GM13977 (cell line): ENCODE measurements at places on chromosomes 2 and 18.

DNA sequence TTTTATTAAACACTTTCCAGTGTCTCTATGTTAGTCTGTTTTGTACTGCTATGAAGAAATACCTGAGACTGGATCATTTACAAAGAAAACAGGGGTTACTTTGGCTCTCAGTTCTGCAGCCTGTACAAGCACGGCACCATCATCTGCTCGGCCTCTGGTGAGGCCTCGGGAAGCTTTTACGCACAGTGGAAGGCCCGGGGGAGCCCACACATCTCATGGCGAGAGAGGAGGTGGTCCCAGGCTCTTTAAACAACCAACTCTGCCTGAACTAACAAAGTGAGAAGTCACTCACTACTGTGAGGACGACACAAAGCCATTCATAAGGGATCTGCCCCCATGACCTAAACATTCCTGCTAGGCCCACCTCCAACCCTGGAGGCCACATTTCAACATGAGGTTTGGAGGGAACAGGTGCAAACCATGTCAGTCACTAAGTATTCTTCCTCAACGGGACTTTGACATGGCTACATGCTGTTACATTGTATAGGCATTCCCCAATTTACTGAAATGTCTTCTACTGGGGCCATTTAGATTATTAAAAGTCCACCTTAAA, 26.1 kb downstream of the CYB5A start:
- no peak for DNase-seq

- DNase-seq, result no peak
Observed at GRCh38 chr2:40507432-40507831, 55.5 kb upstream of the SLC8A1 start.

DNA sequence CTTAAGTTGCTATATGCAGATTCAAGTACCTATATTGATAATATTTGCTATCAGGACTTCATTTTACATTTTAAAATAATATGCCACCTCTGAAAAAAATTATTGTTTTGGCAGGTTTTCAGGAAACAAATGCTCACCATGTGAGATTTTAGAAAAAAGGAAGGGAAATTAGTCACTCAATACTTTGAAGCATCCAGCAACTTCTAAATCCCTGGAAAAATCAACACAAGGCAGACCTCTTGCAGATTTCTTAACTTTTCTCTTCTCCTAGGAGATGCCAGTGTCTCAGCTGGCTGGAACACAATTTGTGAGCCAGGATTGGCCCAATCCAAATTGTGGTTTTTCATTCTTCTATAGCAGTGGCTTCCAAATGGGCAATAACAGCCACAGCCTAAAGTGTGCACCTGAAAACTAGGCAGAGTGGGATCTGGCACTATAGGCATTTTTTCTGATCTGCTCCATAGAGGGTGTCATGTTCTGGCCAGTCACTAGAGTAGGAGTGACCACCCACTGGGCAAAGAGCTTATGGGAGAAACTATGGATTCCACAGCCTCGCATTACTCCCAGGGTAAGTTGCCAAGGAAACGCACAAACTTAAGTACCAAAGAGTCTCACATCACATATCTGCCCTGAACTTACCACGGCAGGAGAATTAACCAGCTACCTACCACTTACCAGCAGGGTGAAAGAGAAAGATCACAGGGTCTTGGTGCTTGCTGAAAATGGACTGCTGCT, 28.1 kb upstream of the THOC1 start:
- DNase-seq, result no peak

- peak; percentile 16 for DNase-seq
Observed at GRCh38 chr2:192190474-192190873, 4.3 kb downstream of the TMEFF2 start.

DNA sequence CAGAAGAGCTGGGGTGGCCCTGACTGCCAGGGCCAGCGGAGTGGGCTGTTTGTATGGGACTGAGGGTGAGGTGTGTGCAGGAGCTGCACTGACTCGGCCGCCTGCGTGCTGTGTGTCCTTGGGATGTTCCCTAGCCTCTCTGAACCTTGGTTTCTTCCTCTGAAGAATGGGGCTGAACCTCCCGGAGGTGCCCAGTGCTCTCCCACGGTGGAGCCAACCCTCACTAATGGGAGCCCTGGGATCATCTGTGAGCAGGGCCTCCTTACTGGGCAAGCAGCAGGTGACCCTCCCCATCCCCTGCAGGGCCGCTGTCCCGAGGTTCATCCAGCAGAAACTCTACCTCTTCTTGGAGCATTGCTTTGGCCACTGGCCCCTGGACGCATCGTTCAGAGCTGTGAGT, 11.7 kb upstream of the CCDC74A start:
- DNase-seq, result no peak

DNA sequence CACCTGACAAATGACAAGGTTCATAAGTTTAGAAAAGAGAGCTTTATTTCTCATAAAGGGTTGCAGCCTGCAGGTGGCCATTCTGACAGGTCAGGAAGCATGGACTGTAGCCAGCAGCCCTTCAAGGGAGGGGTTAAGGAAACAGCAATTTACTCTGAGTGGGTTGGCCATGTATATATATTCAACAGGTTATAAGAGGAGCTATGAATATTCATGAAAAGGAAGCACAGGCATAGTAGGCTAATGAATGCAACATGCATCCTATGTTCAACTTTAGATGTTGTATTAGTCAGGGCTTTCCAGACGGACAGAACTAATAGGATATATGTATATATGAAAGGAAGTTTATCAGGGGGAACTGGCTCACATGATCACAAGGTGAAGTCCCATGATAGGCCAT, 20.6 kb downstream of the RNU2-63P start:
- DNase-seq, result no peak
